Esophagus muscularis mucosa (tissue), 4 donors: ENCODE measurements at places on chromosomes 4 and X.

- H3K36me3 ChIP-seq: no peaks in the 10 kb centered on the region
- H3K27me3 ChIP-seq: no peaks in the 10 kb centered on the region
- no peaks in the 10 kb centered on the region for H3K4me1 ChIP-seq
- no peak overlapping the region for H3K4me3 ChIP-seq
Observed at GRCh38 chr4:145218251-145218650, 37.9 kb upstream of the OTUD4 start.

GRCh38 chr4:182351485-182351884 lies 108.3 kb downstream of the TENM3 start:
- no peaks in the 10 kb centered on the region for H3K27me3 ChIP-seq
- DNase-seq: no peak
- no peak overlapping the region for H3K4me3 ChIP-seq
- no peaks in the 10 kb centered on the region for H3K36me3 ChIP-seq
- no peaks in the 10 kb centered on the region for H3K4me1 ChIP-seq
- no peak overlapping the region for H3K27ac ChIP-seq

GRCh38 chr4:6788123-6788522 lies 5.6 kb downstream of the KIAA0232 start:
- no peak overlapping the region for H3K4me3 ChIP-seq
- H3K27ac ChIP-seq: no peak overlapping the region
- H3K27me3 ChIP-seq: peaks cover 3% of the 10 kb centered on the region
- peaks cover 88% of the 10 kb centered on the region for H3K4me1 ChIP-seq
- peak; percentile 45 for DNase-seq
- H3K36me3 ChIP-seq: peaks cover 8% of the 10 kb centered on the region

DNA sequence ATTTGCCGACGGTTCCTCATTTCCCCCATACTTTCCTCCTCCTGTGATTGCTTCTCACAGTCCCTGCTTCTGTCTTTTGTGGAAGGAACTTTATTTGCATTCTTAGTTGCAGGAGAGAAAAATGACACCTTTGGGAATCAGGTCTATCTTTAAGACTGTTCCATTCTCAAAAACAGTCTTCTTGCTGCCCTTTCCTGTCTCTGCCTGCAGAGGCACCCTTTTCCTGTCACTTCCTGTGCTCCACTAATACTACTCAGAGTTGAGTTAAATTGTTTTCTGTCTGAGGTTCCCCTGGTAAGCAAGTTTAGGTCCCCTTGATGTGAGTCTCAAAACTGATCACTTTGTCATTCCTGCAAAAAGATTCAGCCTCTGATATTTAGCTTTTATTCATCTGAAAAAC lies 208.8 kb upstream of the CLNK start:
- DNase-seq: no peak
- H3K4me3 ChIP-seq: no peak overlapping the region
- no peaks in the 10 kb centered on the region for H3K4me1 ChIP-seq
- H3K27ac ChIP-seq: no peak overlapping the region
- H3K36me3 ChIP-seq: no peaks in the 10 kb centered on the region
- H3K27me3 ChIP-seq: no peaks in the 10 kb centered on the region

DNA sequence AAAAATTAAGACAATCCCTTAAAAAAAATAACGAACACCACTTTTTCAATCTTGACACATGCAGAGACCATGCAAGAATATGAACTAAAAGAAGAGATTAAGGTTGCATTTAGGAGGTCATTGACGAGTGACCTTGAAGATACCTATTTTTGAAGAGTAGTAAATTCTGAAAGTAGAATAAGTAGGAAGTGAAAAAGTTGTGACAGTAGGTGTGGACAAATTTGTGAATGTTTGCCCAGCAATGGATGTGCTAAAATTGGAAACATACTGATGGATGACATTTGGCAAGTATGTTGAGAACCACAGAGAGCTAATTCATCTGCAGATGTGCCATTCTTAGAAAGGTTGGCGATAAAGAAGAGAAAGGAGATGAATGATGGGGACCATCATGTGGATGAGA lies 213.7 kb upstream of the VCX3A start:
- no peak overlapping the region for H3K4me3 ChIP-seq
- no peaks in the 10 kb centered on the region for H3K27me3 ChIP-seq
- no peaks in the 10 kb centered on the region for H3K36me3 ChIP-seq
- H3K27ac ChIP-seq: no peak overlapping the region
- DNase-seq: no peak
- H3K4me1 ChIP-seq: no peaks in the 10 kb centered on the region

DNA sequence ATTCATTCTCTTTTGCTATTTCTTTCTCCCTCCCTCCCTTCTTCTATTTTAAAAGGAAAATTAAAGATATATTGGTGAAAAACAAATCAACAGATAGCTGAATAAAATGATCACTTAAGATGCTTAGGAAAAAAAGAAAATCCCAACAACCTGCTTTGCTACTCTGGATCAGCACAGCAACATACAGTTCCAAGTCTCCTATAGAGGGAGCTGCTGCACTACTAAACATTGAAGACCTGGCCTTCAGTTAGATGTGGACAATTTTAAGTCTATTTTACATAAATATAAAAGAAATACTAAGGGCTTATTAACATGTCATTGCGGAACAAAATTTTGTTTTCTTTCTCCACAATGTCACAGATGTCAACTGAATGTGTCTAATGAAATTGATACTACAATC lies 226.4 kb downstream of the MAGEB5 start:
- no peaks in the 10 kb centered on the region for H3K4me1 ChIP-seq
- DNase-seq: no peak
- no peaks in the 10 kb centered on the region for H3K36me3 ChIP-seq
